ENCODE measurements at places on chromosomes 12 and 14. TPM values are rescaled to one million over a fixed set of nuclear protein-coding genes. Genes with fewer than 3 reads are reported as not detected.

- DNase-seq = no peak
Observed at GRCh38 chr14:68364792-68365192, 428.1 kb downstream of the ZFP36L1 start.

- no peak for DNase-seq
Observed at GRCh38 chr12:68438601-68439000, 106.4 kb upstream of the MDM1 start.

DNA sequence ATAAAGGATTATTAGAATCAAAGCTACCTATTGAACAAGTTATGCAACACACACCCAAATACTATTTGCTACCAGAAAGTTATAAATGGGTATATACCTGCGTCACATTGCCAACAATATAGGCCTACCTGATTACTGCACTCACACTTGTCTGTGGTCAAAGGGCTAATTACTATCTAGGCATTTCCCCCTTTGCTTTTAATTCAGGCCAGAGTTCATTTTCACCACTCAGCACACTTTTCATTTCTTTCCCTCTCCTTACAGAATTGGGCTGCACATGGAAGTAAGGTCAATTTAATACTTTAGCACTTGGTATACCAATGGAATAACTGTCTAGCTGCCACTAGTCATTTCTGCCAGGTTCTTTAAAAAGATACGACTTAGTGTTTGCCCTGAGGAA lies 1.7 kb downstream of the SOS2 start:
- DNase-seq = no peak

DNA sequence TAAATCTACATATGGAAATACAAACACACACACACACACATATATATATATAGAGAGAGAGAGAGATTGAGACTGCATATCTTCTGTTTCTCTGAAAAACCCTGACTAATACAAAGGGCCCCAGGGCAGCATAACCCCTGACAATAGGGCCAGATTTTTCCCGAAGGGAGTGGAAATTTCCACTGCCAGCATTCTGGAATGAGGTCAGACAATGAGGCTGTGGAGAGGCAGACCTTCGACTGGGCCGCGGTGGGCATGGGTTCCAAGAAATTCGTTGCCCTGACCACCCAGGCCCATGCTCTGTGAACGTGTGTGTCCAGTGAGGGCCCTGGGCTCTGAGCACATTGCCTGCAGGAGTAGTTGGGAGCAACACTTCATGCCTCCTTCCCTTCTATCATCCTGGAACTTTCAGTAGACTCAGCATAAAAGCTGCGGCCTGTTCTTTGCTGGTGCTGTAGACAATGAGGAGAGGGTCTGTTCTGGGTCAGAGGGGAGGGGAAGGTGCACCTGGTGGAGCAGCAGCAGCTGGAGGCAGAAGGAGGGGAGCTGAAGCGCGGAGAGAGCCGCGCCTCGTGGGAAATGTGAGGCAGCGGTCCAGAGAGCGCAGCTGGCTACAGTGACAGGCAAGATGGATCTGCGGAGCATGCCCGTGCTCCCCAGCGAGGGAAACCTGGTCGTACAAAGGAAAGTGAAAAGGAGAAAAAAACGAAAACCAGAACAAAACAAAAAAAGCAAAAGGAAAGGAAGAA lies 25.6 kb upstream of the CCDC60 start:
- no peak for DNase-seq

GRCh38 chr12:11727133-11727664 lies 77.7 kb downstream of the ETV6 start:
- DNase-seq = peak; percentile 87

DNA sequence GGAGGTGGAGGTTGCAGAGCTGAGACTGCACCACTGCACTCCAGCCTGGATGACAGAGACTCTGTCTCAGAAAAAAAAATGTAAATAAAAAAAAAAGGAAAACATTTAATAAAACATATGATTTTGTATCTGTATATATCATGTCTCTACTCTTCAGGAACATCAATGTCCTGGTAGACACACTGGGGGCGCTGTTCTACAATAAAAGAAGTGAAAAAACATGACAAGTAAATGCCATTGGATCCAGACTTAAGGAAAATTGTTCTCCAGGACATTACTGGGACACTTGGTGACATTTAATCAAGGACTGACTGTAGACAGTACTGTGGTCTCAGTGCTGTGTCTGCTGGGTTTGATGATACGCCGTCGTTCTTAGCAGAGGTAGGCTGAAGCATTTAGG lies 15.5 kb upstream of the KLC1 start:
- DNase-seq = no peak

DNA sequence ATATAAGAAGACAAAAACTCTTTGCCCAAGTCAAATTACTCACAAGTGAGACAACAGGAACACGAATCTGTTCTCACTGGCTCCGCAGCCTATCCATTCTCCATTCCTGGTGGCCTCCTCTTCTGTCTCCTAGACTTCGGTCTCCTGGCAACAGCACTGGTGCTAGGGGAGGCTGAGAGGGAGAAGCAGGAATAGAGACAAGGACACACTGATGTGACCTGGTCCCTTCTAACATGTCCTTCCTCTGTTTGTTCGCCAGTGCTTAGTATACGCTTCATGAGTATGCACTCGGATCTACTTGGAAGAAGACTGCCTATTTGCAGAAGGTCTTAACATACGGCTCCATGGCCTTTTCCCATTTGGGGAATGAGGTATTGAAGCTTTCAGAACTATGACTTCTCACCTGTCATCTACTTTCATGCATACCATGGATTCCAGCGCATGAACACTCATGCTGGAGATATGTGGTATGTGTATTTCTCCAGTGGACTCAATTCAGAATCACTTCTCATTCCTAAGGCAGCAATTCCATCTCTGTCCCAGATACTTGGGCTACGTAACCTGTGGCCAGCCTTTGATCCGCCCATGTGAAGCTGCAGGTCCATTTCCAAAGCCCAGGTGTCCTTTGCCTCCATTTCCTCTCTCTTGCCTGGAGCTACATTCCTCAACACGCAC lies 33.9 kb downstream of the BHLHE41 start:
- DNase-seq = no peak

DNA sequence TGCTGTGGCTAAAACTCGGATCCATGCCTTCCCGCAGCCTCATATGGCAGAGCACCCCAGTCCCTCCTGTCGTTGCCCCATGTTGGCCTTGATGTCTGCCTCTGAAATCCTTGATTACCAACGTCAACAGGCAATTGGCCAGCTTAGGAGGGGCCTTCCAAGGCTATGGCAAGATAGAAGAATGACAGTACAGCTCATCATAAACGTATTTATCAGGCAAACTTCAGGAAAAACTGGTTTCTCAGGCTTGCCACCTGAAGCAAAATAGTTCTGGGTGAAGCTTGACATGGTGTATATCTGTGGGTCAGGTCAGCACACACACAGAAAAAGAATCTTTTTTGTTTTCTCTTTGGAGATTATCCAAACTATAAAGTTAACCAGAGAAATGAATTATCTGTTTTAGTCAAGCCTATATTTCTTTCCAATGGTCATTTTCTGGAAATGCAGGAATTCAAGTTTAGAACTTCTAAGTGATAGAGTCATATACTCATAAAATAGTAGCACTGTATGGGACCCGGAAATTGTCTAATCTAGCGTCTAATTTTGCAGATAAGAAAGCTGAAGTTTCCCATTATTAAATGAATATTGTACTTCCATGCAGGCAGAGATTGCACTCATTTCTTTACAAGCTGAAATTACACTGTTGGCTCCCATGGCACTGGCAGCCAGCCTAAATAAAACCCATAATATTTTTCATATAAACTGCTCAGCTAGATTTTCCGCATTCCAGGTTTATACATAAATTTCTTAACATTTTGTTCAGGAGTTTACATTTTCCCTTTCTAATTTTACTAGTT lies 24.4 kb upstream of the DUSP16 start:
- no peak for DNase-seq

DNA sequence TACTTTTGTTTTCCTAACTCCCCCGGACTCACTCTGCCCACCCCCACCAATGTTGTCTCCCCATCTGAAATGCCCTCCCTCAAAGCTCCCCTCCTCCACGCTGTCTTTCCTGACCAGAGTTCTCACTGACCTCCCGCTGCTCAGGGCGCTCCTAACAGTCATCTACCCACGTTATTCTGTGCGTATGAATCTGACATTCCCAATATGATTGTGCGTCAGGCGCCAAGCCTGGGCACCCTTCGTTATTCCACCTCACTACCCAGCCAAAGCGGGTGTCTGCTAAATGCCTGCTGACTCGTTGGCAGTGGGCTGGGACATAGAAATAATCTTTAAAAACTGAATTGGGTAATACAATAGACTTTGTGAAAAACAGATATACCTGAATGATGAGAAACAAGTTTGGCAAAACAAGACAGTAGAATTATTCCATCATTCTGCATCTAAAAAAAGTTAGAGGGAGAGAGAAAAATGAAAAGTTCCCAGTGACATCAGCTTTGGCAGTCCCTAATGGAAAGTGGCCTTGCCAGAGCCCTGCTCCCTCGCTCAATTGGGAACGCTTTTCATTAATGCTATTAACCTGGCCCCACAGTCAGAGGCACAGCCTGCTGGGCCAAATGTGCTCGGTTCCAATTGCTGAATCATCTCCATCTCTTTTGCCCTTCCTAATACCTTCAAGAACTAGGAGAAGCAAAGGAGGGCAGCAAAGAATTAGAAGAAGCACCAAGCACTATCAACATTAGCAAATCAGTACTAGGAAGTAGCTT lies 74.0 kb upstream of the PLXNC1 start:
- no peak for DNase-seq

DNA sequence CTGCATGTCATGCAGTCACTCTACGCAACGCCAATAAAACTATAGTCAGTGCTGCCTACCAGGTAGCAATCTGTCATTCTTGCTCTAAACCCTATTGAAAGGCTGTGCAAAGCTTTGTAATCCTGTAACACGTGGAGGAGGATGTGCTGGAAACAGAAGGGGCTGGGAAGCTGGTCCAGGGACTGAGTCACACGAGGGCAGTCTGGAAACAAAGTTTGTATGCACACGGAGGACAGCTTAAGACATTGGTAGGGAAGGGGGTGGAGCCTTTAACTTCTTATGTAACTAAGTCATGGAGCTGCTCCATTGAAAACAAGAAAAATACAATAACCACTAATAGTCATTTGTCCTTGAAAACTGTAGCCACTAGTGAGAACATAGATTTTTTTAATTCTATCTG lies 128.0 kb downstream of the BCAT1 start:
- no peak for DNase-seq

DNA sequence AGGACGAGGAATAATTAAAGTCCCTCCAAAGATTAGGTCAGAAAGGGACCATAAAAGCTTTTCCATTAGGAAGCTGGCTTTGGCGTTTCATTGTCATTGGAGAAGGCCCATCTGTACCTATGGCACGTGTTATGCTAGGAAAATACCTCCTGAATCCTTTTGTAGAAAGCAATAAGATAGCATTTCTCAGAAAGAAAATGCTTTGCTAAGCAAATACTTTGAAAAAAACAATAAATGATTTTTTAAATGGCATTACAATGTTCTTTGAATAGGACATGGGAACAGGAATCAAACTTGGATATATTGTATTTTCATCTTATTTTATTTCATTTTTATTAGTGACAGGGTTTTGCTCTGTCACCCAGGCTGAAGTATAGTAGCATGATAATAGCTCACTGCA lies 967.7 kb downstream of the NRXN3 start:
- no peak for DNase-seq

GRCh38 chr12:107053709-107054108 lies 39.6 kb downstream of the CRY1 start:
- DNase-seq = no peak

DNA sequence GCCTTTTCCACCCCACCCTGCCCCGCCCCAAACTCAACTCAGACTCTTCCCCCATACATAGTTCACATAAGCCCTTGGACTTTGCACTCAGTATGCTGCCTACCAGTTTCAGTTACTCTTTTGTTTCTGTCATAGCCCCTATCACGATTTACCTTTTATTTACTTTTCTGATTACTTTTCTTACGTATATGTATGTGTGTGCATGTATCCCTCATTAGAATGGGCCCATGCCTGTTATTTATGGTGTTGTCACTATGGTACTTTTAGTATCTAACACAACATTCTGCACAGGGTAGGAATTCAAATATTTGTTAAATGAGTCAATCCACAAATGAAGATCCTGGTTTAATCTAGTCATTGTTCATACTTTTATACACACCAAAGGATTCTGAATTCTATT lies 16.5 kb upstream of the LUM start:
- DNase-seq = no peak

DNA sequence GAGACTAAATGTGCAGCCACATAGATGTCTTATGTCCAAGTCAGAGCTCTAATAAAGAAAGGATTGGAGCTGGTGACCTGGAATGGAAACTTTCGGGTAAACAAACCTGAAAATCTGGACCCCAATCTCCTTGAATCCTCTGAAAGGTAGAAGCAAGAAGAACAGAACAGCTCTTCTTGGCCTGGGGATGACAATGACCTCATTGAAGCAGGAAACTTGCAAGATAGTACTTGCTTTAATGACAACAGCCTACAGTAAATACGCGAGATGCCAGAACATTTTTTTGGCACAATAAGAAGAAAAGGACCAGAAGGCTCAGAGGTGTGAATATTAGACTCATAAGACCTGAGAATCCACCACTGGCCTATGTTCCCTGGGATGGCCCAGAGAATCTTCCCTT lies 4.1 kb upstream of the PRIMA1 start:
- DNase-seq = no peak

GRCh38 chr12:51098611-51099010 lies 15.2 kb upstream of the CSRNP2 start:
- no peak for DNase-seq

- DNase-seq = no peak
Observed at GRCh38 chr12:7395950-7396349, 48.0 kb downstream of the CD163L1 start.

DNA sequence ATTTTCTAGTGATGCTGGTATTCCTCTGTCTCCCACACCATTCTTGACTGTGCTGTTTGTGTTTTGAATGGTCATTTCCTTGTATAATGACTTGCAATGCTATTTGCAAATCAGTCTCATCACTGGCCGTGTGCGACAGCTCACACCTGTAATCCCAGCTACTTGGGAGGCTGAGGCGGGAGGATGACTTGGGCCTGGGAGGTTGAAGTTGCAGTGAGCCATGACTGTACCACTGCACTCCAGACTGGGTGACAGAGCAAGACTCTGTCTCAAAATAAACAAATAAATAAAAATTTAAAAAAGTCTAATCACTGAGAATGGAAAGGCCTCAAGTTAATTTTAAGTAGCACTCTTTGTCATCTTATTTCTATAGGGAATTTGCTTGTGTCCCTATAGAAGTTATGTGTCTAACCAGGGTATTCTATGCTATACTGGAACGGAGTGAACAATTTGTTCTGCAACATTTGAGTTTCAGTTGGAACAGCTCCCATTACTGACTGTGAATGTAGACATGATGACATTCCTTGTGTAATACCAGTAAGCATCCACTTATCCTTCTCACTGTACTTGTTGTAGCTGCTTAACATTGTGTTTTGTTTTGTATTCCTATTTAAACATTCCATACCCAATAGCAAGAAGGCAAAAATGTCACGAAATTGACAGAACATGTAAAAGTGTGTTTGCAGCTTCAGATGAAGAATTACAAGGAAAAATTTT lies 126.3 kb downstream of the MGST1 start:
- DNase-seq = no peak

- no peak for DNase-seq
Observed at GRCh38 chr12:2053691-2054090, 904 bp downstream of the CACNA1C start.

GRCh38 chr12:11814374-11814773 lies 164.9 kb downstream of the ETV6 start:
- DNase-seq = no peak

The TAS2R30 gene
- polyA plus RNA-seq = not detected

The EEF1AKMT3 gene
- polyA plus RNA-seq = 3.8 TPM

The CMA1 gene
- polyA plus RNA-seq = not detected

The IKZF4 gene
- 0.78 TPM for polyA plus RNA-seq

The AQP6 gene
- polyA plus RNA-seq = not detected

The ESR2 gene
- 0.44 TPM for polyA plus RNA-seq

The DLK1 gene
- polyA plus RNA-seq = not detected

The SOAT2 gene
- polyA plus RNA-seq = 0.79 TPM

The LRTM2 gene
- not detected for polyA plus RNA-seq

The FOXG1 gene
- polyA plus RNA-seq = 0.05 TPM

The LAG3 gene
- polyA plus RNA-seq = 1.3 TPM

Data from GM12878 (cell line).